T-helper 1 cell (primary cell): ENCODE measurements at places on chromosomes 4 and X.

DNA sequence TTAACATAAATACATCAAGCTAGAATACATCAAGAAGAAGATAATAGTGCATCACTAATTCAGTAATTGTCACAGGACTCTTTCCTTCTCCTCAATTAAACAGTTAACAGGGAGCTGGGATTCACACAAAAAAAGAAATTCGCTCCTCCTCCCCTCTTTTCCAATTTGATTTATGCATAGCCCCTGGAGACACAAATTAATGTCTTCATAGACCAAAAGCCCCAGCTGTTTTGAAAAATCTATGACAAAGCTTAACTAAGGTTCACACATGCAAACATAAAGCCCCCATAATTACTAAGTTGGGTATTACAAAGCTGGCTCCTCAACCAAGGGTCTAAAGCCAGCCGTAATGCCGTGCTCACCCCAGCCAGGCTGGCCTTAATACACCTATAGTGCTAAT, 61.2 kb downstream of the ENOX2 start:
- no peak for DNase-seq

DNA sequence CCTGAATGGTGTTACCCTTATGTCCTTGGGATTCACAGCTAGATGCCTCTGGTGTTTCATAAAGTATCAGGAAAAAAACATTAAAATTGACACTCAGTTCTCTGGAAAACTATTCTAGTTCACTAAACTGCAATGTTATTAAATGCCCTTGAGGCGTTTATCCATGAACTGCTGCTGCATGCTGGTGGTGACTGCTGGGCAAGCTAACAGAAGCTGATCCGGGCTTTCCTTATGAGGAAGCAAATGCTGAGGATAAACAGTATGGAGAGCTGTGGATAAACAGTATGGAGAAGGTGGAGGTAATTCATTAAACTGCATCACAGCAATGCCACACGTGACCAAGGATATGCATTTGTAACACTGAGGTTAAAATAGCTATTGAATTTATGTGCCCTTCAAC, 227.0 kb downstream of the NR3C2 start:
- no peak for DNase-seq

DNA sequence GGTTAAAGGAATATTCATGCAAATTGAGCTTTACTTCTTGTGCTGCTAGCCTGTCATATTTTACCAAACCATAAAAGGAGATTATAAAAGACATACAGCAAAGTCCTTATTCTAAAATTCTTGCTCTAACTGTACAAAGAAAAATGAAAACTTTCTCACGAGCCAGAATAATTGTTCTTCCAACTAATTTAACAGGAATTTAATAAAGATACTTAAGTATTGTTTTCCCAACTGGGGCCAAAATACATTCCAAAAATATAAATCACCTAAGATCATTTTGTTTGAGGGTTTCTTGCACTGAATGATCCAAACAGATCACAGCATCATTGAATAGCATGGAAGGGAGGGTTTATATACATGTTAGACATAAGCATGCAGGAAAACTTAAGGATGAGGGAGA, 127.1 kb upstream of the PCDH18 start:
- no peak for DNase-seq

DNA sequence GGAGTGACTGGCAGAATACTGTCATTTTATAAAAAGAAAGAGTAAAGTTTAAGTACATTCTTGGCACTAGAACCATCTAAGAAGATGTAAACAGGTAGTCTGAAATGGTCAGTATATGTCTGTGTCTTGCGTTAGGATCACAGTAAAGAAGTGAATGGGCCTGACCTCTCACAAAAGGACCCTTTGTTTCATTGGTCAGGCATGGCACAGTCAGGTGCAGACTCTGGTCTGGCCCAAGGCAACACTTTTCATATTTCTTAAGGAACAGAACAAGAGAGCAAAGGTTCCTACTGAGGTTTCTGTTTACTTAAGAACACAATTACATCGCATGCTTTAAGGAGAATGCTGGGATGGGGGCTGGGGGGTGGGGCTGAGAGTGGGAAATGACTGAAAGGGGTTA, 48.1 kb downstream of the RPGR start:
- no peak for DNase-seq

DNA sequence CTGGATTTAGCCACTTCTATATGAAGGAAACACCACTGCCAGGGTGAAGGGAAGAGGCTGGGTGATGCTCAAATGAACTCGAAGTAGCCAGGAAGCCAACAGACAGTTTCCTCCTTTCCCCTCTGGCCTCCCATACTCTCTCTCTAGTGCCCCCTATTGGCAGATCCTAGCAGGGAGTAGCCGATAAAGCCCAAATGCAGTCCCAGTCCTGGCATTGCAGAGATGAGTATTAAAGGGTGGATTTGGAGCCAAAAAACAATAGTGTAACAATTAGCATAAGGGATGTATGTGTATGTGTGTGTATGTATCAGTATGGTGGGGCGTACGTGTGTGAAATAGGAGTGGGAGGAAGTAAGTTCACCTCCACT, 213.8 kb upstream of the LDB2 start:
- DNase-seq: no peak

DNA sequence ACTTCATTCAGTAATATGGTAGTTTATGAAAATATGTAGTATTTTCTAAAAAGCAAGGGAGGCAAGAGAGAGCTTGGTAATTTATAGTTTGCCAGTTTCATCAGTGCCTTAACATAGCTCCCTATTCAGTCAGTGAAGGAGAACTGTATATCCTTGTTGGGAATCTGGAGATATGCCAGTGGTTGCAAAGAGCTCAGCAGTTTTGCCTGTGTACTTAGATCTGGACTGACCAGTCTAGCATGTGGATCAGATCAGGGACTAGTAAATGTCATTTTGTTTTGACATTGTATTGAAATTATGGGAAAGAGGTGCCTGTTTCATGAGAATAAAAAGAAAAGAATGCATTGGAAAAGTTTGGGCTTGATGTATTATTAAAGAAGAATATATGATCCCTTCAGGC, 88.6 kb downstream of the ZIC3 start:
- DNase-seq: no peak

DNA sequence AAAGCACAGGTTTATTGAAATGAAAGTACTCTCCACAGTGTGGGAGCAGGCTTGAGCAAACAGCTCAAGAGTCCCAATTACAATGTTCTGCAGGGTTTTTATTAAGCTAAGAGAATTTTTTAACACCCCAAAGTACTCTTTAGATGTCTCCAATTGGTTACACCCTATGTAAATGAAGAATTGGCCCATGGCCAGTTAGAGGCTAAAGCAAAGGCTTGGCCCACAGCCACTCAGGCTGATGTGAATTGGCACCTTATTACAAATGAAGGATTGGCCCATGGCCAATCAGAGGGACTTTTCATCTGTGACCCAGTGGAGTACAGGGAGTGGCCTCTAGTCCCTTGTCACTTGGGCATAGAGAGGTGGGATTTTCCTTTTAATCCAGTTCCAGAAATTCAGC, 30.1 kb upstream of the IQCM start:
- no peak for DNase-seq

GRCh38 chrX:123357941-123358340, 173.9 kb downstream of the GRIA3 start:
- DNase-seq: no peak

GRCh38 chr4:124636788-124637187, 75.7 kb downstream of the ANKRD50 start:
- no peak for DNase-seq

DNA sequence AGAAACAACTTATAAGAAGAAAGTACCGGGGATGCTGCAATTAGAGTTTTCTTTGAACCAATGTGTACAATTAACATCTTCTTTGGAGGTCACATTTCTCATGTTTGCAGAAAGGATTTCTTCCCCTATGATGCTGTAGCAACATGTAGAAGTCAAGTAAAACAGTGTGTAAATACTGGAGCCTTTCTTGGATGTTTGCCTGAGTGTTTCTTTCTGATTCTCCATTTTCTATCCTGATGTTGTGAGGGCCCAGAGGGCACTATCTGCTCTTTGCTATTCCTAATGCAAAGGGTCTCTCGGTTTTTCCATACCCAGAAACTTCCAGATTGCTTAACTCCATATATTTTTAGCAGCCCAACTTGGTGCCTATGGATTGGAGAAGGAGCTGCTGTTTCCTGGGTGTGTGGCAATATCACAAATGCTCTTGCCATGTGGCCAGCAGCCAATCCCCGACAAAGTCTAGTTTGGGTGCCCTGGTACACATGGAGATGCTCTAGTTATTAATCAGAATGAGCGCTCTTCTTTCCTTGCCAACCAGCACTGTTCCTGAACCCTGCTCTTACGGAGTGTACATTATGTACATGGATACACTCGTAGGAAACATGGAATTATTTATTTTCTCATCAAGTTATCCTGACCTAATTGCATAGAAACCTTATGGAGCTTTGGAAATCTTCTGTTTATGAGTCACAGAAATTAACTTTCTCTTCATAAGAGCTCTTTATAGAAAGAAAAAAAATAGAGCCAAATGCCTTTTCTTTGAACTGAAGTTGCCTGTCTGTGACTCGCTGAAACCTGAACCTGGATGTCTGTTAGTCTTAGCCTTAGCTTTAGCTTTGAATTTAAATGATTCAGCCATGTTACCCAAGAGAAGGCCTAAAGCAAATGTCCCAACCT, 67.0 kb upstream of the GPC4 start:
- no peak for DNase-seq

GRCh38 chr4:109079201-109079600, 223.3 kb downstream of the COL25A1 start:
- no peak for DNase-seq

GRCh38 chr4:36392024-36392423, 110.6 kb downstream of the DTHD1 start:
- no peak for DNase-seq

- no peak for DNase-seq
These were observed 124.1 kb upstream of the PDHA2 start for GRCh38 chr4:95715830-95716229.

DNA sequence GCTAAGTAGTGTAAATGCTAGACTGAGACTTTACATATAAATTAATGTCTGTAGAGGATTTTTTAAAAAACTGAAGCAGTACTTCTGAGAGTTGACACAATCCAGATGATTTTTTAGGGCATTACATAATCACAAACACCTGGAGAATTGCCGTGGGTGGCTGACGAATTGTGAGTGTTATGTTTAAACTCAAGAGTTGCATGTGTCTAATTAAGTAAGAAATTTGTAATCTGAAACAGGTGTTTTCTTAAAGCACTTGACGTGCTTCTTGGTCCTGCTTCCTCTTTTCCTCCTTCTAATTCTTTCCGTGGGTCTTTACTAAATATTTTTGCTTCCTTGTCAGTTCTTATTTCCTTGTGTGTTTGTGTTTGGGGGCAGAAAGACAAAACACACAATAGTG, 27.8 kb downstream of the PIR start:
- no peak for DNase-seq

DNA sequence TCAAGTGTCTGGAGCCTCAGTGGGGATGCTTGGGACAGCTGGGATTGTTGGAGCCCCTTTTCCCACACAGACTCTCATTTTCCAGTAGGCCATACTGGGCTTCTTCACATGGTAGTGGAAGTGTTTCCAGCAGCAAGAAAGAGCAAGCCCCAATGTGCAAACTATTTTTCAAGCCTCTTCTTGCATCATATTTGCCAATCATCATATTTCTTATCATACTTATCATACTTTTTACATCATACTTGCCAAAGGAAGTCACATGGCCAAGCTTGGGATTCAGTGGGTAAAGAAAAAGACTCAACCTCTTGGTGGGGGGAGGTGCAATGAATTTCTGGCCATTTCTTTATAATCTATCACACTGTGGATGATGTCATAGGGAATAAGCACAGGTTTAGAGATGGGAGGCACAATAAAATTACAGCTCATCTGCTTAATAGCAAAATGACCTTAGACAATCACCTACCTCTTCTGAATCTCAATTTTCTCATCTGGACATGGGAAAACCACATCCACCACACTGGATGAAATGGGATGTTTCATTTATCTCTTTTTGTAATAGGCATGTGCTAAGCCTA, 174.2 kb downstream of the MID1IP1 start:
- no peak for DNase-seq

DNA sequence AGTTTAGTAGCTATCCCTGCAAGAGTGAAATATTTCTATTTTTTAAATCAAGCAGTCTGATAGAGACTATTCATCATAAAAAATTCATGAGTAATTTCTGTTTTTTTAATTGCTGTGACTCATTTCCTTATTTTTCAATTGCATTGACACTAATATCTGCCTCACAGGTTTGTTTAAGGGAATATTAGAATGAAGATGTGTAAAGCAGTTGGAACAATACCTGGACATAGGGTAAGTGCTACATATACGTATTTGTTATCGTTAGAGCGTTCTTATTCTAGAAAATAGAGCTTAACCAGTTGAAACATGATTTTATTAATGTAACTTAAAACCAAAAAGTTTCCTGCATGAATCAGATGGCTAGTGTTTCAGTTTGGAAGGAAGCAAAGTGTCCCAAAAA, 2211.3 kb downstream of the PCDH7 start:
- no peak for DNase-seq

DNA sequence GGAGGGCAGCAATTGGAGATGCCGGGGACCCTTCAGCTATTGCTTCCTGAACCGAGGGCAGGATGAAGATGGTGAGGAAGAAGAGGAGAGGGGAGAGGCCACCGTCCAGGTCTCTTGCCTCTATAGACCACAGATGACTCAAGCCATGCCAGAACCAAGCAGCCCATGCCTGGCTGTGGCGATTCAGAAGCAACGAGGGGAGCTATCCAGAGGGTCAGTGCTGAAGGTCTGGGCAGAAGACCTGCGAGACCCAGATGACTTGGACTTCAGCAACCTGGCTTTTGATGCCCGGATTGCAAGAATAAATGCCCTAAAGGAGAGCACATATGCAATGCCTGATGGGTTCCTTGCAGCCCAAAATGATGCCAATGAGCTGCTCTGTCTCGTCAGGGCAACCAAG, 70.2 kb upstream of the PRPS2 start:
- DNase-seq: no peak

- DNase-seq: no peak
These were observed 61.6 kb upstream of the TEX13A start for GRCh38 chrX:105282077-105282476.

DNA sequence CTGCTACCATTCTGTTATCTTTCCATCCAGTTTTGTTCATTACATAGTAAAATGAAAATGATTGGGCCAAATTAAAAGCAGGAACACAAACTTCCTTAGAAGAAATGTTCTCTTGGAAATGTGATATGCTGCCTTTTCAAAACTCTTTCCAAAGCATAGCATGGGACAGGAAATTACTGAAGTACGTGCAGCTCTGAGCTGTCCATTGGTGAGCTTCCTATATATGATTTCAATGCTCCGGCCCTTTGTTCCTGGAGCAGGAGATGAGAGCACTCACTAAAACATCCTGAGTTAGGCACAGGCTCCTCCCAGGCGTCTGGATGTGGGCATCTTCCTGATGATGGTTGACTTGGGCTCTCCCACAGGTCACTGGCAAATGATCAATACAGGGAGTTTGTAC, 33.0 kb upstream of the ANXA3 start:
- no peak for DNase-seq

DNA sequence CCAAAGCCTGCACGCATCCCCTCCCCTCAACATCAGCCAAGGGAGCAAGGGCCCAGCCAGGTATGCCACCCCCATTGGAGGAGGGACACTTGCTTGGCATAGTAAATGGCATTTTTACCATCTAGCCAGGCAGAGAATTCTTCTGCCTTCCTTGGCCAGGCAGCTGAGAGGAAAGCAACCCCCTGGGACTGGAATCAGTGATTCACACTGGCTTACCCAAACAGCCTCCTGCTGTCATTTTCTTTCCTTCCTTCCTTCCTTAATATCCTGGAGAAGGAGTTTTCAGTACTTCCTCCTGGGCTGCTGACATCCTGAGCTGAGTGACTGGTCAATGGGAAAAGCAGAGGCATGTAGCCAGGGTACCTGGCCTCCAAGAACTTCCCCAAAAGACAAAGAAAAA, 28.6 kb upstream of the KIAA1210 start:
- no peak for DNase-seq
